Activated naive CD8-positive, alpha-beta T cell treated with anti-CD3 and anti-CD28 coated beads for 36 hours (primary cell): ENCODE measurements at places on chromosomes 1 and 21. TPM values are rescaled to one million over a fixed set of nuclear protein-coding genes. Genes with fewer than 3 reads are reported as not detected.

LCE6A gene
- not detected for total RNA-seq

GRCh38 chr1:121417325-121417923 is 232.6 kb downstream of the SRGAP2C start:
- H3K27ac ChIP-seq, result no peak overlapping the region
- no peaks in the 10 kb centered on the region for H3K36me3 ChIP-seq
- H3K4me1 ChIP-seq, result peaks cover 5% of the 10 kb centered on the region
- H3K27me3 ChIP-seq, result peaks cover 19% of the 10 kb centered on the region
- DNase-seq, result no peak

DNA sequence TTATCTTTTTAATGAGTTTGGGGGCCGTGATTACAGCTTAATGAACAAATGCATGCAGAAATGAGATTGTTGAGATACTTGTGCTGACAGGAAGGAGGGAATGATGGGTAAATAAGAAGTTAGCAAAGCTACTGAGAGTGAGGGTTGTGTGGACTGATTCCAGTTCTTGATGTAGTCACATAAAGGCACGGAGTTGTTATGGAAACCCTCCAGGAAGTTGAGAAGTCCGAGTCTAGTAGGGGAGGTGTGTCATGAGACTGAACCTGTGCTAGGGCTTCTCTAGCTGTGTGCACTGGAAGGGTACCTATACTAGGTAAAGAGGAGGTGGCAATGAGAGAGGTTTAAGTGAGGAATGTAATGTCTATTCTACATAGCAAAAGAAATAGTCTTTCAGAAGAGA is 475.7 kb downstream of the USP25 start:
- H3K27ac ChIP-seq, result no peak overlapping the region
- no peaks in the 10 kb centered on the region for H3K4me1 ChIP-seq
- no peak for DNase-seq
- H3K27me3 ChIP-seq, result peaks cover 4% of the 10 kb centered on the region
- no peaks in the 10 kb centered on the region for H3K36me3 ChIP-seq

GRCh38 chr1:219926363-219926998 is 1.9 kb downstream of the SLC30A10 start:
- no peak overlapping the region for H3K4me3 ChIP-seq
- peaks cover 55% of the 10 kb centered on the region for H3K27me3 ChIP-seq
- H3K36me3 ChIP-seq, result no peaks in the 10 kb centered on the region
- H3K27ac ChIP-seq, result no peak overlapping the region
- no peak for DNase-seq

- no peak overlapping the region for H3K4me3 ChIP-seq
- H3K36me3 ChIP-seq, result no peaks in the 10 kb centered on the region
- no peaks in the 10 kb centered on the region for H3K4me1 ChIP-seq
- no peak for DNase-seq
- no peaks in the 10 kb centered on the region for H3K27me3 ChIP-seq
Measured at GRCh38 chr1:216929870-216930582, 206.8 kb upstream of the ESRRG start.

GRCh38 chr1:200367841-200368534 is 41.8 kb downstream of the ZNF281 start:
- no peak overlapping the region for H3K27ac ChIP-seq
- H3K4me3 ChIP-seq, result no peak overlapping the region
- H3K36me3 ChIP-seq, result peaks cover 6% of the 10 kb centered on the region
- no peak for DNase-seq
